Femur (tissue), 1 donor: ENCODE measurements at places on chromosomes 6 and 20.

DNA sequence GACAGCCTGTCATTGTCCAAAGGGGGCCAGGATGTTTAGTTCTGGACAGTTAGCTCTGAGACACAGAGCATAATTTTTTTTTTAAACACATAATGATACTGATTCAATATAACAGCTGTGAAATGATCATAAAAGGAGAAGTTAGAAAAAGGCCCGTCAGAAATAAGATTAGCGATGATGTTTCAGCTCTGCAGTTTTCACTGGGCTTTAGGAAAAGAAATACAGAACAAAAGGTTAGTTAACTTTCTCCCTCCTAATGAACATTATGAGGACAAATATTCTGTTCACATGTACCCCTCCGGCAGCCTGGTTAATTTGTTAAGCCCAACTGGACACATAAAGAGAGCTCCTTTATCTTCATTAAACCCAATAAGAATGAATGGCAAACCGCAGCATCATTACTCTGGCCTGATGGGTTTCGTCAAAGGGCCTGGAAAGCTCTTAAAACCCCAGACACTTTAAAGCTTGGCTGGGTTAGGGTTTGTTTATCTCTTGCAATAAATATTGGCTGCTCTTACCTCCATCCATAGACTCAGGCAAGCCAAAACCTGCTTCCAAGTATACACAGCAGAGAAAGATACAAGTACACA is 394.6 kb downstream of the KIF16B start:
- DNase-seq: no peak

DNA sequence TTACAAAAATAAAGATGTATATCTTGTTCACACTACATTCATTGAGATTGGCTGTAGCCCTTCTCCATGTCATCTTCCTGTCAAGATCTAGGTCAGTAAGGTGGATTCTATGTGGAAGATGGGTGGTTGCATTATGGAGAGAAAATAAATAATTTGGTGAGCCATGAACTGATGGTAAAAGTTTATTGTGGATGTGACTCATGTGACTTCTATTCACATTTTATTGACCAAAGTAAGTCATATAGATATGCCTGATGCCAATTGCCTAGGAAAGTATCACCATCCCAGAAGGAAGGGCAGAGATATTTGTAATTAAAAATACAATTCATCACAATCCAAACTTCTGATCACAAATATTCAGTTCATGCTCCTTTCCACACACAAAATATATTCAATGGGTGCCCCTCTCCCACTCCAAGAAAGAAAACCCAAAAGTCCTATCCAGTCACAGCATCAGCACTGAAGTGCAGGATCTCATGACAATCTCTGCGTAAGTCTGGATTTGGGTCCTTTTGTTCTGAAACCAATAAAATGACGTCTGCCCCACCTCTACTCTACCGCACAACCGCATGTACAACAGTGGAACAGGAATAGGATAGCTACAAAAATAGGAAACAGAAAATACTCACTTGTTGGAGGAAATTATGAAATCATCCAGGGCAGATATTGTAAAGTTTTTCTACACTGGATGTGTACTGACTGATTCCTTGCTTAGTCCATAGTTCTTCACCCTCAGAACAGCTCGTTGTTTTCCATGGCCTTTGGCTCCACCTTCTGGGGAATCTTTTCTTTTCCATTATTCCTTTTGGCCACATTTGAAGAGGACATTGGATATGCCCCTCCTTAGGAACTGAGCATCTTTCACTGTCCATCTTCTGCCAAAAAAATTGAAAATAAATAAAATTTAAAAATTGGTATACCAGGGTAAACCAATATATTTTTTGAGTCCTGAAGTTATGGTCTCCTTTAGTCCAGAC is 16.1 kb upstream of the SLC17A3 start:
- DNase-seq: peak; percentile 32

- no peak for DNase-seq
These were observed 98.2 kb downstream of the CLIC5 start for GRCh38 chr6:45917439-45917838.

DNA sequence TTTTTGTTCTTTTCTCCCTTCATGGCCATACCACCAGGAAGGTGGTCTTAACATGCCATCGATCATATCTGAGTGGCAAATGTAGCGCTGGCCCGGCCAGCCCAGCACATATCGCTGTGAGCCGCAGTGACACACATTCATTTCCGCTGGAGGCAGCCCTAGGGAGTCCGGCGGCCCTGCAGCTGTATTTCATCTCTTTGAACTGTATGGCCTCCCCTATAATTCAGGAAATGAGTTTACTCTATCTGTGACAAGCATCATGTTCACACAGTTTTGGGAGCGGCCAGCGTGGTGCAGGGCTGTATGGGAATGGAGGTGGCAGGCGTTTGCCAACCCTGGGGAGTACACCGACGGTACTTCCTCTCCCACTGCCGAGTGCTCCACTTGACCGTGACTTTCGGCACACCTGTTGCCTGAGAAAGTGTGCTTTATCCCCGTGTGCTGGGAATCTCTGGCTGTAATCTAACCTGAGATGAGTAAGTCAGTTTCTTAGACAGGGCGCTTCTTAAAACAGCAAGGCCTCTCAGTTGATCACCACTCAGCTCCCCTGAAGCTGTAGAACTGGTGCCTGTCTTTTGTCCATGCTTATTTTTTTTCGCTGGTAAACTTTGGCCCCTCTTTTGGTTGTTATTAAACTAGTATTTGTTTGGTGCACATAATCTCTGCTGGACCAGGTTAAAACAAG is 257.1 kb upstream of the TAB2 start:
- DNase-seq: peak; percentile 59

- DNase-seq: no peak
These were observed 28.6 kb downstream of the DIDO1 start for GRCh38 chr20:62897666-62898065.

DNA sequence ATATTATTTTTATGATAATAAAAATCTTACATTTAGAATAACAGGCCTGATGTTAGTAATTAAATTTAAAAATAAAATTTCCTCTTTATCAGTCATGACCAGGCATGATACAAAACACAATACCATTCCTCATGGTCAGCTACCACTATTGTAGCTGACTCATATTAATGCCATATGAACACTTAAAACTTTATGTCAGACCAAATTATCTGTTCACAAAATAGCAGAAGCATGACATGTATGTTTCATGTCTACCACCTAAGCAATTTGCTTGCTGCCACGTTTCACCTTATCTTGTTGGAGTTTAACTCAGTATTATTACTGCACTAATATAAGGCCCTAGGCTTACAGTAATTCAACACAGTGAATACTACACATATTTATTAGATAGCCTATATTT is 65.7 kb downstream of the HTR1B start:
- DNase-seq: no peak

- no peak for DNase-seq
These were observed 46.4 kb upstream of the NT5E start for GRCh38 chr6:85403331-85404015.

DNA sequence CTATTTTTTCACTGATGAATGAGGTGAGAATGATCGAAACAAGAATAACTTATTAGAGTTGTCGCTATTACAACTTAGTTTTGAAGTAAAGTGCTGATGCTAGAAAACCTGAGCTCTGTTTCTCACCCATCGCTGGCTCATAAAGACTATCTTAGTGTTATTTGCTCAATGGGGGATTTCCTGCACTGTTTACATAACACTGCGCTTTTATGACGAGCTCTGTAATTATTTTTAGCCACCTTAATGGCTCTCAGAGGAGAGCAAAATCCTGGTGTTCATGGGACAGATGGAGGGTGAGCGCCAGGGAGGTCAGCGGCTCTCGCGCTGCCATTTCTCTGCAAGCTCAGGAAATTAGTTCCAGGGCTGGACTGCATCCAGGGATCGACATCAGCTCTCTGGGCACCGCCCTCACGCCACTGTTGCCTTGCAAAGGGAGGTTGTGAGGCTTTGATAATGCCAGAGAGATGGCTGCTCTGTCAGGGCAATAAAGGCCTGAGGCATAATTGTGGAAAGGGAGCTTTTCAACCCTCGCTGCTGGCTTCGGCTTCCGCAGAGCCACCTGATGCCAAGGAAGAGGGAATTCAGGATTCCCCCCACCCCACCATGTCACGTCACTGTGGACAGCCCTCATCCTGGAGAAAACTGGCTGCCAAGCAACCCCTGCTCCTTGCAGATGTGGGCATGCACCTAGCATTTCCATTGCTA is 72.0 kb downstream of the DACT2 start:
- peak; percentile 83 for DNase-seq

DNA sequence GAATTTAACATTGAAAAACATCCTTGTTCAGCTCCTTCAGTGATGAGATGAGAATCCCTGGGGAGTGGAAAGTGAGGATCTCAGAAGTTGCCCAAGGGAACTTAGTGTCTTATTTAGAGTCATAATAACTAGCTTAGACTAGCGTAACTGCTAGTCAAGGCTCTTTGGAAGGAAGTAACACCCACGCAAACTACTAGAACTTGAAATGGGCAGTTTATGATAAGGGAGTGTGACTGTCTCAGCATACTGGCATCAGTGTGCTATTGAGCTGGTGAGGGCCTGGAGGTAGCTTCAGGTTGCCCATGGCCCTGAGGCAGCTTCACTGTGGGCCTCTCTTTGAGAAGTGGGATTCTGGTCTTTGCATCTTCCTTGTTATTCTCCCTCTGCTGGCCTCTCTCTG is 40.1 kb downstream of the SLX4IP start:
- DNase-seq: no peak

GRCh38 chr6:83057705-83058321 is 7.8 kb downstream of the UBE3D start:
- DNase-seq: peak; percentile 52

GRCh38 chr6:24901698-24902328 is 33.9 kb downstream of the RIPOR2 start:
- DNase-seq: no peak

DNA sequence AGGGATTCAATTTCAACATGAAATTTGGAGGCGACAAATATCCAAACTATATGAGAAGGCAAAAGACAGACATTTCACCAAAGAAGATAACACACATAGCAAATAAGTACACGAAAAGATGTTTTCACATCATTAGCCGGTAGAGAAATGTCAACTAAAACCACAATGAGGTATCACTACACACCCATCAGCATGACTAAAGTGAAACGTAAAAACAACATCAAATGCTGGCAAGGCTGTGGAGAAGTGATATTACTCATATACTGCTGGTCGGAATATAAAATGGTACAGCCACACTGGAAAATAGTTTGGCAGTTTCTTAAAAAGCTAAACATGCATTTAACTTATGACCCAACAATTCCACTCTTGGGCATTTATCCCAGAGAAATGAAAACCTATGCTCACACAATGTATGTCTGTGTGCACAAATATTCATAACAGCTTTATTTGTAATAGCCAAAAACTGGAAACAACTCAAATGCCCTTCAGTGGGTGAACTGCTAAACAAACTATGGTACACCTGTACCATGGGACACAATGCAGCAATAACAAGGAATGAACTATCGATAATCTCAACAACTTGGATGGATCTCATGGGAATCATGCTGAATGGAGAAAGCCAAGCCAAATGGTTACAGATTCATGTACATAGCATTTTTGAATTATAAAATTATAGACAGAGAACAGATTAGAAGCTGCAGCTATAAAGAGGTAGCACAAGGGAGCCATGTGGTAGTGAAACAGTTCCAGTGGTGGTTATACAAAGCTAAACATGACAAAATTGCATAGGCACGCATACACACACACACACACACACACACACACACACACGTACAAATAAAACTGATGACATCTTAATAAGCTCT is 8.6 kb downstream of the ADAT2 start:
- no peak for DNase-seq

DNA sequence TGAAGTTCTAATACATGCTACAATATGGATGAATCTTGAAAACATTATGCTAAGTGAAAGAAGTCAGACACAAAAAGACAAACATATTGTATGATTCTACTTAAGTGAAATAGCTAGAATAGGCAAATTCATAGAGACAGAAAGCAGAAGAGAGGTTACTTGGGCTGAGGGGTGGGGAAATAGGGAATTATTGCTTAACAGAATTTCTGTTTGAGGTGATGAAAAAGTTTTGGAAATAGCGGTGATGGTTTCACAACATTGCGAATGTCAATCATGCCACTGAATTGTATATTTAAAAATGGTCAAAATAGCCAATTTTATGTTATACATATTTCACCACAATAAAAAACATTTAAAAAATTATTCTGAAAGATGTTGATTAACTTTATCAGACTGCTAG is 6.1 kb downstream of the SLC26A8 start:
- DNase-seq: no peak
